ENCODE measurements at places on chromosomes 2 and 18. TPM values are rescaled to one million over a fixed set of nuclear protein-coding genes. Genes with fewer than 3 reads are reported as not detected.

Gene EHD3
- 10.4 TPM for total RNA-seq

Gene STAMBP
- total RNA-seq, result 52.1 TPM

Gene TUBA3D
- not detected for total RNA-seq

Gene TRABD2A
- total RNA-seq, result 9.9 TPM

Gene NAPG
- 10.0 TPM for total RNA-seq

Gene DYSF
- 0.81 TPM for total RNA-seq

Gene EGR4
- total RNA-seq, result 0.28 TPM

Gene HOXD8
- total RNA-seq, result 6.6 TPM

Gene NEMP2
- 5.8 TPM for total RNA-seq

Gene LHCGR
- not detected for total RNA-seq

Gene COLEC12
- total RNA-seq, result not detected

Gene CCDC150
- total RNA-seq, result 5.2 TPM

Gene TMEM178A
- total RNA-seq, result 0.14 TPM

Gene ERFE
- 8.0 TPM for total RNA-seq

Gene HOXD1
- total RNA-seq, result 0.20 TPM

Gene MAP3K19
- not detected for total RNA-seq
